ENCODE measurements at places on chromosomes 7 and 10.

DNA sequence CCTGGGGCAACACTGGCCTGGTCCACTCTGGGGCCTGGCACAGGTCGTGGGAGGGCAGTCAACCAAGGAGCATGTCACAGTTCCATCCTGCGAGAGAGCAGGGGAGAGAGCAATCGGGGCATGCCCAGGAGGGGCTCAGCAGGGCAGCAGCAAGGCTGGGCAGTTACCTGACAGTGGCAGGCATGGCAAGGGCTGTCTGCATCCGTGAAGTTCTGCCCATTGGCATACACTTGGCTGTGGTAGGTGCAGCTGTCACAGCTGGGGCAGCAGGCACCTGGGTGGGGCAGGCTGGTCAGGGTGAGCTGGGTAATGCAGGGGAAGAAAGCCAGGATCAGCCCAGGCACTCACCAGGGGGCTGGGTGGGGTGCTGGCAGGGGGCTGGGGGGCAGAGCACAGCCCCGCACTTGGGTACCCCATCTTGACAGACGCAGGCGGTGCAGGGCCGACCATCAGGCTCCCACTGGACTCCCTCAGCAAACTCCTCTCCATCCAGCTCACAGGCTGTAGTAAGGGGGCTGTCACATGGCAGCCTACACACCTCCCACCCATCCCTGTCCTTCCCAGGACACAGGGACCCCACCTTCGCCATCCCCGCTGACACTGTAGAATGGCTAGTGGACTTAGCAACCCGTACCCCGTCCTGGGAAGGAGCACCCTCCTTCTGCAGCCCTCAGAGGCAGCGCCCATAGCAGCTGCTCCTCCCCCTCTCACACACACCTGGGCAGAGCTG lies 17.8 kb downstream of the KCP start:
- DNase-seq = no peak

GRCh38 chr10:62903828-62904227 lies 87.7 kb upstream of the EGR2 start:
- DNase-seq = no peak

DNA sequence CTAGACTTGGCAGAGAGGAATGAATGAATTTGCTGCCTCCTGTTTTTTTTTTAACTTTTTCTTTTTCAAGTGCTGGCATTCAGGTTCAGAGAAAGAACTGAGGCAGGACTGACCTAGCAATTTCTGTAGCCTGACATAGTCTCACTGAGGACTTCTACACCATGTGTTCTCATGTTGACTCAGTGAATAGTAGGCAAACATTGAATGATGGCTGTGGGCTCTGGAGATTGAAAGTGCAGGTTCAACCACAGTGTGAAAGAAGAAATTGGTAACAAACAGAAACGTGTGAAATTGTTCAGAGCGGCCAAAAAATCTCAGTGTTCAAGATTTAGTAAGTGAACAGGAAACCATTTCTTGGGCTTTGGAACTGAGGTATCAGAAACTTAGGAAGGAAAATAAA lies 322.4 kb upstream of the GHITM start:
- DNase-seq = no peak

DNA sequence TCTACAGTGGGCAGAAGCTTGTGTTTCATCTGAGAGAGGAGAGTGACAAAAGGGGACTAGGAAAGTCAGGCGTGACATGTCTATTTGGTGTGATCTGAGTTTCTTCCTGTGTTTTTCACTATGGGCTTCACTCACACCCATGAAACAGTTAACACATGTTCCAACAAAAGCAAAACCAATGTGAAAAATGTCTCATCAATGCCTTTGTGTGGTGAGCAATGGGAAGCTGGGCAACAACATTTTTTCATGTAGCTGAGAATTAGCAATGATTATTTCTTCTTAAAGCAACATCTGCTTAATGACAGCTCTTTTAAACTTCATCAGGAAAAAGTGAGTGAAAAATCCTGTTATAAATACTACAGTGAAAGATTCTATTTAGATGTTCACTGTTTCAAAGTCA lies 76.2 kb downstream of the NXPH1 start:
- DNase-seq = no peak

- peak; percentile 28 for DNase-seq
These were observed 61.4 kb upstream of the NAMPT start for GRCh38 chr7:106346167-106346677.

- DNase-seq = peak; percentile 90
These were observed 17.1 kb upstream of the TMEM120A start for GRCh38 chr7:76011442-76011861.

- peak; percentile 63 for DNase-seq
These were observed 2.1 kb downstream of the EPHB4 start for GRCh38 chr7:100825215-100825671.

GRCh38 chr7:146956853-146957252 lies 840.3 kb downstream of the CNTNAP2 start:
- no peak for DNase-seq

DNA sequence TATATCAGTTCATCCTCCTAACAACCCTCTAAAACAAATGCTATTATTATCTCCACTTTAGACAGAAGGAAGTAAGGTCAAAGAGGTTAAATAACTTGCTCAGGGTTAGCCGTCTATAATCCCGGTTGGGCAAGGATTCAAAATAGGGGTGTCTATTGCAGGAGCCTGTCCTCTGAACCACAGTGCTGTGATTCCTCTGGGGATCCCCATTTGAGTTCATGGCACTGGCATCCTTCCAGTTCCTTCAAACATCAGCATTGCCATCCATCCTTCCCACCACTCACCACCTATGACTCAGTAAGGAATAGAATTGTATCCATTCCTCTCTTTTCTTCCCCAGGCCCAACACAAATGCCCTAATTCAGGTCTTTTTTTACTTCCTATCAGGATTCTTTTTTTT lies 25.6 kb downstream of the HPS6 start:
- peak; percentile 59 for DNase-seq

DNA sequence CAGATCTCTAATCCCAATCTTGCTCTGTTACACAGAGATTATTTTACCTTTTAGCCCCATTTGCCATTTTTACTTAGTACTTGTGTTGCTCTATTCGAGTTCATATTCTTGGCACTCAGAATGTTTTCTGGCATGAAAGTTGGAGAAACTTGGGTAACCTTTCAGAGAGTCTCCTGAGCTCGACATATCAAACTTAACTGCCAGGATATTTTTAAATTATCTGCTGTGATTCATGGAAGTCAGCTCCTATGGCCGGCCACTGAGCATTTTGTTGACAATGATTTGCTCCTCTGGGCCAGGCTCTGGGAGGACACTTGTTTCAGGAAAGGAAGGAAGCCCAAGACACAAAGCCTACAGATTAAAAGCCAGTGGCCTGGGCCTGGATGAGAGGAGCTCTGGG lies 396.7 kb downstream of the TNS3 start:
- DNase-seq = no peak

DNA sequence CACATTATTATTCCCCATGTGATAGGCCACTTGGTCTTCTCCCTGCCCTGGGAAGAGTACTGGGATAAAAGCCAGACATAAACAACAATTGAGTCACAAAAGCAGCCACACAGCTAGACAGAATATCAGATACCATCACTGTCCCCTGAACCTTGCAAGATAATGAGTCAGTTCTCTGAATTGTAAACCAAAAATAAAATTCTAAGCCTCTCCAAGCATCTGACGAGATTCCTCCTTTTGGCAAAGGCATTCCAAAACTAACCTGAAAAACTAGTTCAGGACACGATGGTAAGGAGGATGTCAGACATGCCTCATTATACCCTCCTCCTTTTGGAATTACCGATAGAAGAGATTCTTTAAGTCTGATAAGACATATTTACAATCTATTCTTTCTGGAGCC lies 450.7 kb downstream of the HTR7 start:
- DNase-seq = peak; percentile 81

GRCh38 chr7:150375662-150376521 lies 3.2 kb upstream of the ZNF775 start:
- no peak for DNase-seq

GRCh38 chr10:28838908-28839307 lies 161.6 kb downstream of the BAMBI start:
- peak; percentile 21 for DNase-seq

DNA sequence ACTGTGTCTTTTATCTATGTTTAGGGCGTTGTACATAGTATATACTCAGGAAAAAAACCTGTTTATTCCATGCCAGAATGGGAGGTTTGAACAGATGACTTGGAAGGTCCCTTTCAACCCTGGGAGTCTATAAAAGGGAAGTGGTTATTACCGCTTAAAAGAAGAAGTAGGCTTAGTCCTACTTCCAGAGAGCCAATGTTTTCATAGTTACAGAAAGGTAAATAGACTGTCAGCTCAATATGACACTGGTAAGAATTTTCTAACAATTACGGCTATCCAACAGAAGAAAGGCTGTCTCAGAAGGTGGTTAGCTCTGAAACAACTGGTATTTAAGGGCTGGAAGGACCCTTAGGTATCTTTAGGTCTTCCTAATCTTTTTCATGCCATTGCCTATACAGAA lies 1.1 kb upstream of the TFAM start:
- DNase-seq = no peak

- no peak for DNase-seq
These were observed 4.0 kb upstream of the NKX2-3 start for GRCh38 chr10:99528494-99529441.

DNA sequence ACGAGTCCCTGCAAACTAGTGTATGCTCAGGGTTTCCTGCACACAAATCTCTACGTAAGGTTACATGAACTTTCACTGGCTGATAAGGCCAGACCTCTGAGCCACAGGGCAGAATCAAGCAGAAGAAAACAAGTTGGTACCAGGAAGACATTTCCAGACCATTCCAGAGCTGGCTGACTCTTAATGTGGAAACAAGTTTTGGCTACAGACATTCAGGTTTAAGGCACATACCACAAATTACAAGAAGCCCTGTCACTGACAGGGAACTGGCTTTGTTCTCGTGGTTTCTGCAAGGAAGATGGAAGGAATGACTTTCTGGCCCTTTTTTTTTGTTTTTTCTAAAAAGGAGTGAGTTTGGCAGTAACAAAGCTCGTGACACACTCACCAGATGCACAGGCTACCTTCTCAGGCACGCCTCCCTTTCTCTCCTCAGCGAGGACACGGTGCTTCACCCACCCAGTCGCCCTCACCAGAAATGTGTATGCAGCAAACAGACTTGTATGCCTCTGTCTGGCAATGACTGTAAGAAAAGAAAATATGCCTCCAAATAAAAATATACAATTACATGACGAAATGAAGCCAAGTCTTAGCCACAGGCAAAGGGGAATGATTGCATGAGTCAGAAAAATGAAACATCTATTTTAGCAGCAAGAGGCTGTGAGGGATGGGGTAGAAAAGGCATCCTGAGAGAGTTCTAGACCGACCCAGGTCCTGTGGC lies 22.6 kb downstream of the PLAC9 start:
- DNase-seq = peak; percentile 34

DNA sequence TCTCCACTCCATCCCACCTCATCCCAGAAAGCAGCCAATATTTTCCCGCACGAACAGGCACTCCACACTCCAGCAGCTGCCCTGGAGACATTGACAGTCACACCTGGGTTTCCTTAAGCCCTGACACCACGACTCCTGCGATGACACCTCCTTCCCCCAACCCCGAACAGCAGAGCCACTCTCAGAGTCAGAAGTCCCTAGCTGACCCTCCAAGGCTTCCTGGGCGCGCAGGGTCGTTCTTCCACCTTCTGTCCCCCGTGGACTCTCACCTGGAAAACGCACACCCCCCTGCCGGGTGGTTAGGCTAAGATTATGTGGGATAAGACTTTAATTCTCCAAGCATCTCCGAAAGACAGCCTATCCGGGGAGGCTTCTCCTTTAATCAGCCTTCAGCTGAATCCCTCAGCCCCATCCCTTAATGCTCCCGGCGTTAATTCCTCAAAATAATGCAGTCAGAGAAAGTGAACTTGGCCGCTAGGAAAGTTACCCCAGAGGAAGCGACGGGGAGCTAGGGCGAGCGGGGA lies 1.1 kb downstream of the DENND11 start:
- no peak for DNase-seq

DNA sequence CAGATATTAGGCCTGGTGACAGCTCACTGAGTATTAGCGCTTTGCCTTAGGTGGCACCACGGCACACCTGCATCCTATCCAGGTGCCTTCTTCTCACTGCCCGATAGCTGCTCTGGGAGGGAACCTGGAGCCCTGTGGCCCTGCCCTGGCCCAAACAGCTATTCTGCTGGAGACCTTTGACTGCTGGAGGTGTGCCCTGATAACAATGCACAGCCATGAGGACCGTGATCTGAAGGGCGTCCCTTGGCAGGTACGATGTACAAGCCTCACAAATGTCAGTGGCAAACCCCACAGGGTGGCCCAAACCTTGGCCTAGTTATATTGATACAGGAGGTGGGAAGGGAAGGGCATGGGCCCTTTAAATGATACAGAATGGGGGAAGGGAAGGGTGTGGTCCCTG lies 259.5 kb downstream of the GRID1 start:
- no peak for DNase-seq

DNA sequence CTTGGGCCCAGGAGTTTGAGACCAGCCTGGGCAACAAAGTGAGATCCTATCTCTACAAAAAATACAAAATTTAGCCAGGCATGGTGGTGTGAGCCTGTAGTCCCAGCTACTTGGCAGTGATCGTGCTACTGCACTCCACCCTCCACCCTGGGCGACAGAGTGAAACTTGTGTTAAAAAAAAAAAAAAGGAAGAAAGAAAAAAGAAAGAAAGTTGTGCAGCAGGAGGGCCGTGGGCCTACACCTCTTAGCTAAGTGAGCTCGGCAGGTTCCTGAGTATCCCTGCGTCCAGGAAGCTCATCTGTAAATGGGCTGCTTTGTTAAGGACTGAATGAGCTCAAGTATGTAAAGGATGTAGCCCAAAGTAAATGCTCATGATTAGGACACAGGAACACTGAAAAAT lies 155.0 kb downstream of the RNF216 start:
- DNase-seq = no peak

GRCh38 chr7:133130166-133130565 lies 48.3 kb upstream of the CHCHD3 start:
- no peak for DNase-seq

GRCh38 chr7:7614018-7614741 lies 26.4 kb upstream of the UMAD1 start:
- no peak for DNase-seq

GRCh38 chr7:38330861-38331621 lies 57.6 kb upstream of the TARP start:
- DNase-seq = no peak

- DNase-seq = no peak
These were observed 465.3 kb downstream of the PLXDC2 start for GRCh38 chr10:20281579-20281978.

GRCh38 chr7:7642081-7642480 lies 1.5 kb downstream of the UMAD1 start:
- DNase-seq = no peak

GRCh38 chr10:84269162-84269561 lies 24.3 kb downstream of the RGR start:
- no peak for DNase-seq

Data from lung microvascular endothelial cell (primary cell).